ENCODE measurements at places on chromosomes 2 and 18. TPM values are rescaled to one million over a fixed set of nuclear protein-coding genes. Genes with fewer than 3 reads are reported as not detected.

ADAM23 gene
- total RNA-seq = 1.7 TPM

GKN1 gene
- not detected for total RNA-seq

RAB6C gene
- not detected for total RNA-seq

RAPGEF4 gene
- 1.1 TPM for total RNA-seq

EVA1A gene
- not detected for total RNA-seq

SERPINB2 gene
- total RNA-seq = 2.9 TPM

COL4A4 gene
- total RNA-seq = not detected

LYG2 gene
- not detected for total RNA-seq

APLF gene
- total RNA-seq = 4.6 TPM

PREB gene
- total RNA-seq = 53.9 TPM

GCKR gene
- total RNA-seq = not detected

CDH19 gene
- total RNA-seq = not detected

CYP27C1 gene
- total RNA-seq = not detected

VAPA gene
- 125 TPM for total RNA-seq

COBLL1 gene
- total RNA-seq = 0.50 TPM

UGT1A1 gene
- total RNA-seq = not detected

CYTIP gene
- total RNA-seq = 238 TPM

TTN gene
- total RNA-seq = 13.5 TPM

INHA gene
- total RNA-seq = not detected

CD28 gene
- 58.9 TPM for total RNA-seq

RFTN2 gene
- total RNA-seq = 0.08 TPM

DUSP2 gene
- 47.7 TPM for total RNA-seq

CRYBA2 gene
- total RNA-seq = not detected

HOXD13 gene
- not detected for total RNA-seq

CHRNG gene
- not detected for total RNA-seq

IL1B gene
- total RNA-seq = 0.19 TPM

ACSL3 gene
- total RNA-seq = 50.9 TPM

PROKR1 gene
- total RNA-seq = not detected

BMP10 gene
- total RNA-seq = not detected

RPE gene
- 43.2 TPM for total RNA-seq

B3GNT7 gene
- 0.42 TPM for total RNA-seq

SERPINB13 gene
- not detected for total RNA-seq

NOP58 gene
- total RNA-seq = 103 TPM

LGALSL gene
- total RNA-seq = 0.19 TPM

FAM161A gene
- 5.1 TPM for total RNA-seq

TIA1 gene
- total RNA-seq = 160 TPM

VAMP5 gene
- total RNA-seq = 70.8 TPM

ALK gene
- total RNA-seq = not detected

MEX3C gene
- total RNA-seq = 60.7 TPM

SANBR gene
- 7.0 TPM for total RNA-seq

EN1 gene
- total RNA-seq = not detected

EFHD1 gene
- 7.6 TPM for total RNA-seq

CSRNP3 gene
- total RNA-seq = not detected

HOXD9 gene
- not detected for total RNA-seq

PECR gene
- 29.4 TPM for total RNA-seq

MARCHF7 gene
- 92.1 TPM for total RNA-seq

C2orf78 gene
- not detected for total RNA-seq

ATP6V1B1 gene
- total RNA-seq = not detected

VWA3B gene
- not detected for total RNA-seq

Data from activated naive CD8-positive, alpha-beta T cell treated with anti-CD3 and anti-CD28 coated beads, Interleukin-2, amount 10 ng/mL, durations not matched to agents 7 days and 5 days (primary cell).